T1000 (cell line): ENCODE measurements at places on chromosomes 6 and 20.

DNA sequence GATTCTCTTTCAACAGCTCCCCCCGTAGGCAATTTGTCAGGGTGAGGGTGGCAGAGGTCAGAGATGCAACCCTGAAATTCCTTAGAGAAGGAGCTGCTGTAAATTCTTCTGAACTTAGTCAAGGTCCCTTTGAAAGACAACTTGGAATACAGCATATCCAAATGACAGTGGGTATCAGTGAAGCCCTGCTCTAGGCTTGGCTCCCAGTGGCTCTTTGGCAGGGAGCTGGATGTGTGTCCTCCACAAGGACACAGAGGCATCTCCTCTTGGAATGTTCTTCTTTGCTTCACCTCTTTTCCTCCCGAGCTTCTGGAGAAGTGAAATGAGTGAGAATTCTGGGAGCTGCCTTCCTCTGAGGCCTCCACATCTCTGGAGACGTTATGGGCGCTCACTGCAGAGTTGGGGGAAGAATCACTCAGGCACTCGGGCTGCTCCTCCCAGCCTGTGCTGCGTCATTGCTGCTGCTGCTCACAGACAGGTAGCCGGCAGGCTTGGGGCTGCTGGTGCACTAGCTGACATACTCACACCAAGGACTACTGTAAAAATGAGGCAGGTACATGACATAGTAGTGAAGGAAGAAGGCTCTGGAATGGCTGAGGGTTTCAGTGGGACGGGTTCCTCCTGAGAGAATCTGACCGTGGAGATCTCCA is 34.1 kb downstream of the DYNLT1 start:
- DNase-seq: no peak

DNA sequence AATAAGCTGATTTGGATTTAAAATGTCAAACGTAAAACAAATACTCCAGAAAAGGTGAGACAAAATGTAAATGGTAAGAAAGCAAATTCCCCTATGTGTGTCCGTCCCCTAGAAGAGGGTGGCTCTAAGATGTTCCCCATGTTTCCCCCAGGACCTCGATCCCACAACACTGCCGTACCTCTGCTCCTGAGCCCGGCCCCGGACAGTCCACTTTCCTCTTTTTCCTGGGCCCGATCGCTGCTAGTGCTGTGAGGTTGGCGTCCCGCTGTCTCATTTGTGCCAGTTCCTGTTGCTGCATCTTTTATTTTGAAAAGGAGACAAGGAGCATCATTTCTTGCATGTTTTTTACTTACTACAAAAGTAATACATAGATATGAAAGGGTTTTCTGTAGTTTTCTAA is 68.3 kb downstream of the TAF4 start:
- DNase-seq: no peak

- no peak for DNase-seq
Observed at GRCh38 chr6:48541649-48542048, 430.7 kb upstream of the PTCHD4 start.

DNA sequence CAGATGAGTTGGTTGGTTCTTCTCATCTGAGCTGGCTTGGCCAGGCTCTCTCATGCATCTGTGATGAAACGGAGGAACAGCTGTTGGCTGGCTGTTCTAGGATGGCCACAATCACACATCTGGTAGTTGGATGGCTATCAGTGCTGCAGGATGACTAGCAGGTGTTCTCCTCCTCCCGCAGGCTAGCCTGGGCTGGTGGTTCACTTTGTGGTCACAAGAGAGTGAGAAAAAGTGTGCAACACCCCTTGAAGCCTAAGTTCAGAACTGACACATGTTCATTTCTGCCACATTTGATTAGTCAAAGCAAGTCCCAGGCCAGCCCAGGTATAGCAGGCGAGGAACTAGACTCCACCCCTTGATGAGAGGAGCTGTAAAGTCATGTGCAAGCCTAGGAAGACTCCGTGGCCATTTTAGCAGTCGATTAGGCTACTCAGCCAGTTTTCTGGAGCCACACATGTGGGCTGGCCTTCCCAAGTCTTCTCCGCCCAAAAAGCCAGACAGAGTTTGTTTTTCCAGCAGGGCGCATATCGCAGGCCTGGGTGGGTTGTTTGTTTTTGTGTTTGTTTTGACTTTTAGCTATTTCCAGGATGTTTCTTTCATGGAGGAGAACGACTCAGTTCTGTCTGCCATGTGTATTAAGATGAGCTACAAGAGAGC is 120.8 kb downstream of the ISM1 start:
- no peak for DNase-seq

DNA sequence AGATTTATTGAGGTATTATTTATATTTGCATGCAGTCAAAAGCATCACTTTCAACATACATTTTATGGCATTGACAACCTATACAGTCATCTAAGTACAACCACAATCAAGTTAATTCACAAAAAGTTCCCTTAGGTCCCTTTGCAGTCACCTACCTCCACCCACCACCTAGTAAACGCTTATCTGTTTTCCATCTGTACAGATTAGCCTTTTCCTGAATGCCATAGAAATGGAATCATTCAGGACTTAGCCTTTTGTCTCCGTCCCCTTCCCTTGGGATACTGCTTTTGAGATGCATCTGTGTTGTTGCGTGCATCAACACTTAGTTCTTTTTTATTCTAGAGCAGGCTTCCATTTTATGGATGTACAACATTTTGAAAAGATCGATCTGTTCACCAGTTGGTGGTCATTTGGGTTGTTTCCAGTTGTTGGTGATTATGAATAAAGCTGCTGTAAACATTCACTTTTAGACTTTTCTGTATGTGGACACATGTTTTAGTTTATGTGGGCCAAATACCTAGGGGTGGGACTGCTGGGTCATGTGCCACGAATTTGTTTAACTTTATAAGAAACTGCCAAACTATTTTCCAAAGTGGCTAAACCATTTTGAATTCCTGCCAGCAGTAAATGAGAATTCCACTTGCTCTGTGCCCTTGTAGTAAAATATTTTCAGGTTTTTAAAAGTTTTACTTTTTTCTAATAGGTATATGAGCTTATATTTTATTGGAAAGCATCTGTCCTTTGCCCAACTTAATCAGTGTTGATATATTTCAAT is 17.6 kb upstream of the IFNGR1 start:
- DNase-seq: no peak

- DNase-seq: no peak
Observed at GRCh38 chr6:96066376-96066775, 50.6 kb downstream of the FUT9 start.

- no peak for DNase-seq
Observed at GRCh38 chr20:48986899-48987298, 59.2 kb upstream of the CSE1L start.

DNA sequence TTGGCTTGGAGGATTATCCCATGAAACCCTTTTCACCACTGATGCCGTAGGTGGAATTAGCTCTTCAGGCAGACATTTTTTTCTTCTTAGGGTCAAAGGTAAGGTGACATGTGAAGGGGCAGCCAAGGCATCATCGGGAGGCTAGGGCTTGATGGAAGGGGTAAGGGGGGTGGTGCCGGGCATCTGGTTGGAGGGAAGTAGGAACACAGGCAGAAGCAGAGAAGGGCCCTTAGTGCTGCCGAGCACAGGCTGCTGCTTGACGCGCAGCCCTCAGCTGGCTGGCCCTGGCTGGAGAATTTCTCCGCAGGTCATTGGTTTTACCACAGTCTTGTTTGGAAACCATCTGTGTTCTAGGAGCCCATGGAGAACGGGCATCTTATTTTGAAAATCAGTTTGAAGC is 54.7 kb downstream of the TRAF3IP2 start:
- no peak for DNase-seq

GRCh38 chr6:42404484-42404883 is 47.2 kb downstream of the TRERF1 start:
- DNase-seq: peak; percentile 60

GRCh38 chr20:22909436-22909835 is 125.7 kb upstream of the SSTR4 start:
- no peak for DNase-seq

GRCh38 chr6:111129013-111129412 is 41.7 kb downstream of the SLC16A10 start:
- DNase-seq: no peak

- DNase-seq: no peak
Observed at GRCh38 chr6:144481527-144481926, 196.4 kb downstream of the UTRN start.
